ENCODE measurements at places on chromosomes 6 and 20. TPM values are rescaled to one million over a fixed set of nuclear protein-coding genes. Genes with fewer than 3 reads are reported as not detected.

DNA sequence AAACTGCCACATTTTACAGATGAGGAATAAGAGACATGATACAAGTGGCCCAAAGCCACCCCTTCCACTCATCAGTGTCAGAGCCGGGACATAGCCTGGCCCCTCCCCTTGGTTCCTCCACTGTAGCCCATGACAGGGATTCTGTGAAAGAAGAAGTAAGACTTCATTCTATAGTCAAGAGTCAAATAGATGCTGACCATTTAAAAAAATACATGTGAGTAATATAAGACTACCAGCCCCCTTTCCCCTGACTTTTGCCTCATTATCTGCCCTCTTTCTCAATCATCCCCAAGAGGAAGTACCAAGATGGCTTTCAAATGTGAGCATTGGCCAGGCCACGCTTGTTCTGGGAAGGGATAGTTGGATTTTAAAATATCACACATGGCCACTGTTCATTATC, 57.8 kb upstream of the TAB2 start:
- no peak for DNase-seq
- no peaks in the 10 kb centered on the region for H3K27me3 ChIP-seq
- H3K4me3 ChIP-seq = no peak overlapping the region

GRCh38 chr6:157645201-157645795, 177.7 kb upstream of the SNX9 start:
- no peak for DNase-seq
- H3K27me3 ChIP-seq = peaks cover 3% of the 10 kb centered on the region
- no peaks in the 10 kb centered on the region for H3K36me3 ChIP-seq
- H3K4me1 ChIP-seq = peaks cover 13% of the 10 kb centered on the region

- no peak overlapping the region for H3K4me3 ChIP-seq
- H3K27me3 ChIP-seq = no peaks in the 10 kb centered on the region
- no peaks in the 10 kb centered on the region for H3K36me3 ChIP-seq
- no peak overlapping the region for H3K27ac ChIP-seq
Measured at GRCh38 chr6:107661291-107661690, 162.8 kb downstream of the SCML4 start.

DNA sequence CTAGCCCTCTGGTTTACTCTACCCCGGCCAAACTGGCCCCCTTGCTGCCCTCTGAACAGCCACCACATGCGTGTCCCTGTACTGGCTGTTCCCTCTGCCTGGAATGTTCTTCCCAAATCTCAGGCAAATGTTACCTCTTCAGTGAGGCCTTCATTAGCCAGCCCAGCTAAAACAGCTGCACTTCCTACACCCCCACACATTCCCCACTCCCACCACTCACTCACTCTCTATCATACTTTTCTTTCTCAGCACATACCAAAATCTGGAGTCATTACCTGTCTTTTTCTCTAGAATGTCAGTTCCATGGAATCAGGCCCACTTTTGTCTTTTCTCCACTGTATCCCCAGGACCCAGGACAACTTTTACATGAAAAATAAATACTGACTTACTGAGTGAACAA, 401.2 kb upstream of the SULF2 start:
- no peak for DNase-seq
- no peak overlapping the region for H3K27ac ChIP-seq
- peaks cover 4% of the 10 kb centered on the region for H3K4me1 ChIP-seq
- H3K36me3 ChIP-seq = no peaks in the 10 kb centered on the region

DNA sequence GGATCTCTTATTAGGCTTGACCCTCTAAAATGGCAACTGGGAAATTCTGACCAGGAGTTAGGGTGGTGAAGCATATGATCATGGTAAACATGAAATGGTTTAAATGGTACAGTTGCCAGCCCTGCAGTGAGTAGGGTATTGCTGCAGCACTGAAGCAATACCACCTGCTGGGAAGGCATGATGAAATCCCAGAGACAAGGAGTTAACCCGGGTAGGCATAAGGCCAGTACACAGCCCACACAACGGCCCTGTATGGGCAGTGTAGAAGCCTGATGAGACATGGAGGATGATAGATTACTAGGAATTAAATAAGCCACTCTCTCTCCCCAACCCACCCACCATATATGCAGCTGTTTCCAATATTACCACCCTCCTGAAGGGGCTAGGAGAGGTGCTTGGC, 197.4 kb upstream of the MOCS1 start:
- DNase-seq = peak; percentile 19
- H3K27me3 ChIP-seq = no peaks in the 10 kb centered on the region
- no peaks in the 10 kb centered on the region for H3K4me1 ChIP-seq
- H3K36me3 ChIP-seq = no peaks in the 10 kb centered on the region

GRCh38 chr6:105896821-105897095, 189.4 kb upstream of the PRDM1 start:
- no peak for DNase-seq
- H3K4me3 ChIP-seq = no peak overlapping the region
- H3K4me1 ChIP-seq = no peaks in the 10 kb centered on the region
- H3K36me3 ChIP-seq = no peaks in the 10 kb centered on the region
- H3K27ac ChIP-seq = no peak overlapping the region
- no peaks in the 10 kb centered on the region for H3K27me3 ChIP-seq

GRCh38 chr6:9428421-9429172, 986.3 kb downstream of the TFAP2A start:
- H3K4me1 ChIP-seq = no peaks in the 10 kb centered on the region
- no peaks in the 10 kb centered on the region for H3K27me3 ChIP-seq
- H3K27ac ChIP-seq = no peak overlapping the region
- H3K36me3 ChIP-seq = no peaks in the 10 kb centered on the region
- H3K4me3 ChIP-seq = no peak overlapping the region

DNA sequence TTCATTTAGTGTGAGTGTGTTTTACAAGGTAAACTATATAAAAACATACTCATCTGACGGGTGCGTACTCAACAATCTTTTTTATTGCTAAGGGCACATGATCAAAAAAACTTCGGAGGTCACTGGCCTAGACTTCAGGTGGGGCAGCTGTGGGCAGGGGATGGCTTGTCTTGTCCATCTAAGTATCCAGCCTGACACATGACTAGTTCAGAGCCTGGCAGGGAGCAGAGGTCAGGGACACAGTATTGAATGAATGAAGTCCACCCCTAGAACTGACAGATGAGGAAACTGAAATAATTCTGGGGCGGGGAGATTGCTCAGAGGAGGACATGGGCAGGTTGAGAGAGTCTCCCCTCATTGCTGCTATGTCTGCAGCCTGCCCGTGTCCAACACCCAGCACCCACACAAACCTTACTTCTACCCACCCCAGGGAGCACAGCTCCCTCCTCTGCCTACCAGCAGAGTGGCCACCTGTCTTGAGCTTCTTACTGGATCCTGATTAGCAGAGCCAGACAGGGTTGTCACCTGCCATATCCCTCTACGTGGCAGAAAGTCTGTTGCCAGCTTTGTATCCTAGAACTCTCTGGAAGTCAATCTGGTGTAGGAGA, 48.9 kb downstream of the MRPL14 start:
- peaks cover 37% of the 10 kb centered on the region for H3K4me1 ChIP-seq
- no peak for DNase-seq
- H3K4me3 ChIP-seq = no peak overlapping the region
- no peaks in the 10 kb centered on the region for H3K36me3 ChIP-seq

- H3K36me3 ChIP-seq = no peaks in the 10 kb centered on the region
- no peak overlapping the region for H3K4me3 ChIP-seq
- no peak overlapping the region for H3K27ac ChIP-seq
Measured at GRCh38 chr20:36367907-36368799, 62.0 kb downstream of the DLGAP4 start.

- H3K4me3 ChIP-seq = no peak overlapping the region
- DNase-seq = no peak
- no peaks in the 10 kb centered on the region for H3K36me3 ChIP-seq
- H3K4me1 ChIP-seq = peaks cover 9% of the 10 kb centered on the region
Measured at GRCh38 chr6:43762966-43763695, 6.9 kb upstream of the VEGFA start.

- H3K27ac ChIP-seq = no peak overlapping the region
- DNase-seq = peak; percentile 10
- H3K36me3 ChIP-seq = no peaks in the 10 kb centered on the region
Measured at GRCh38 chr6:45554591-45554990, 176.9 kb upstream of the SUPT3H start.

- DNase-seq = no peak
- no peaks in the 10 kb centered on the region for H3K36me3 ChIP-seq
- H3K4me3 ChIP-seq = no peak overlapping the region
Measured at GRCh38 chr6:110459137-110459536, 17.3 kb downstream of the SLC22A16 start.

GRCh38 chr20:33789109-33789857, 21.9 kb upstream of the CHMP4B start:
- no peak for DNase-seq
- no peaks in the 10 kb centered on the region for H3K36me3 ChIP-seq
- H3K27ac ChIP-seq = no peak overlapping the region
- H3K4me1 ChIP-seq = no peaks in the 10 kb centered on the region
- H3K4me3 ChIP-seq = no peak overlapping the region

- no peak for DNase-seq
- H3K27me3 ChIP-seq = peaks cover 5% of the 10 kb centered on the region
- H3K4me3 ChIP-seq = no peak overlapping the region
Measured at GRCh38 chr6:87421576-87421975, 13.8 kb downstream of the CFAP206 start.

GRCh38 chr20:50586531-50587232, 76.5 kb downstream of the PTPN1 start:
- DNase-seq = no peak
- peaks cover 34% of the 10 kb centered on the region for H3K36me3 ChIP-seq
- no peaks in the 10 kb centered on the region for H3K4me1 ChIP-seq
- H3K27me3 ChIP-seq = no peaks in the 10 kb centered on the region
- H3K4me3 ChIP-seq = no peak overlapping the region

DNA sequence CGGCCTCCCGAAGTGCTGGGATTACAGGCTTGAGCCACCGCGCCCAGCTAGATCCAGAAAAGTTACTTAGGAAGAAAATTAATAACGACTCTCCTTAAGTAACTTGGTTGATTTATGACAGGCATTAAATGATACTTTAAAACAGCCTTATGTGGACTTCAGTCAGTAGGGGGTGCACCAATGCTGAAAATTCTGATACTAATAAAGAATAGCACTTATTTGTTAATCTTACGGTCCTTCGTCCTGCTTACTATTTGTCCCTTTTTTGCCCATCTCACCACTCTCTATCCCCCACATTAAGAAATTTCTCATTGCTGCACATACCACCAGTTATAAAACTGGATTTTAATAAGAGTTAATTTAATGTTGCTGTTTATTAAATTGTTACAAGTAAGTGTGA, 12.7 kb upstream of the PRELID3B start:
- no peaks in the 10 kb centered on the region for H3K4me1 ChIP-seq
- H3K4me3 ChIP-seq = no peak overlapping the region
- H3K27me3 ChIP-seq = peaks cover 58% of the 10 kb centered on the region

DNA sequence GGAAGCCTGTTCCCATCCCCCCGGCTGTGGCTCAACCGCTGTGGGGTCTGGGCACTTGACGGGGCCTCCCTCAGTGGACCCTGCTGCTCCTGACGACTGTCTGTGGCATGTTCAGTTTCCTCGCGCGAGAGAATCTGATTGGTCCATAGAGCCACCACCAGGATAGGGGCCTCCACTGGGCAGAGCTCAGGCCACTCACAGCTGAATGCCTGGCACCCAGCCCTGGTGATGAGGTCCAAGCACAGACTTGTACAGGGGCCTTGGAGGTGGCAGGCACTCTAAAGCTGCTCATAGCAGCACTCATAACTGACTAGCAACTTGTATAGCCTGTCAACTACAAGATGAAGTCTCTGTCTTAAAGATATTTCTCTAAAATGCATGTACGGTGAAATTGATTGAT, 368.1 kb downstream of the NRN1 start:
- H3K36me3 ChIP-seq = no peaks in the 10 kb centered on the region
- no peak overlapping the region for H3K27ac ChIP-seq
- H3K4me3 ChIP-seq = no peak overlapping the region
- DNase-seq = no peak

DNA sequence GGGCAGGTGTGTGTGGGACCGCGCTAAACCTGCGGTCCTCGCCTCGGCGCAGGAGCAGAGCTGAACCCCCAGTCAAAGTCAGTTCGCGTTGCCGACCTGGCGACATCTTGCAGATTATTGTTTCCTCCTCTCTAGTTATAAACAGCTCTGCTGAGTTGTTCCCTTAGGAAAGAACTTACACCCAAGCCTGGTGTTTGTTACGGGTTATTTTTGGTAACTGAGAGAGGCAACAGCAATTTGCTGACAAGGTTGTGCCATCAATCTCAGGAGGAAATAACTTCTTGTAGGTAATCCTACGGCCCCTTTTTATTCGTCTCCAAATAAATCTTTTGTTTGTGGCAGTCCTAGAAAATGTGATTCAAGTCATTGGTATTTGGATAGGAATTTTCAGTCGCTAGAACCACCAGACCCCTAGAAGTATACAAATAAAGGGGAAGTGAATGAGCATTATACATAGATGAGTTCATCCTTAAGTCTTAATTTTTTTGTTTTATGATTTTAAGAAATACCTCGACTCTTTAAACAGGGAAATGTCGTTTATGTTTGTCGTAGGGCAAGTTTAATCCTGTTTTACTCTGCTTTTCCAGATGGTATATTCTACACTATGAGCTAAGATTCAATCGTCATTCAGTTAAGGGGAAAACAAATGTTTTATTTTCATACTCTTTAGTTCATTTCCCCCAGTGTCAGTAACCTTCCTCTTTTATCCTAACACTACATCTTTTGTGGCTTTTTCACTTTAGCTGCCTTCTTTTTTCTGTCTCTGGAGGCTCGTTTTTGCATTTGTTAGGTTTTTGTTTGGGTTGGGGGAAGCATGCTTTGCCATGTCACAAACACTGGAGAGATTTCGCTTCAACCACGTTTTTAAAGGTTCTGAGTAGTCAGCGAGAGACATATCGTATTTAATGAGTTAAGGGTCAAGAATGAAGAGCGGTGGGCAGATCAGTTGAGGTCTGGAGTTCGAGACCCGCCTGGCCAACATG, 1.2 kb downstream of the PM20D2 start:
- DNase-seq = peak; percentile 39
- peaks cover 17% of the 10 kb centered on the region for H3K4me1 ChIP-seq
- H3K4me3 ChIP-seq = peak overlapping the region; percentile 69
- H3K27me3 ChIP-seq = no peaks in the 10 kb centered on the region

The RAMACL gene
- total RNA-seq = 0.77 TPM

The TRIM10 gene
- not detected for total RNA-seq

The ASIP gene
- not detected for total RNA-seq

The PHACTR1 gene
- total RNA-seq = 2.6 TPM

The TRIM31 gene
- total RNA-seq = not detected

The STX16 gene
- 44.5 TPM for total RNA-seq

The SLC26A8 gene
- total RNA-seq = not detected

The SLC17A3 gene
- not detected for total RNA-seq

The EPPIN gene
- total RNA-seq = not detected

The SLC17A2 gene
- total RNA-seq = not detected

The LY6G6D gene
- not detected for total RNA-seq

The HRH3 gene
- 0.22 TPM for total RNA-seq
